ENCODE measurements at places on chromosomes 11 and 22. TPM values are rescaled to one million over a fixed set of nuclear protein-coding genes. Genes with fewer than 3 reads are reported as not detected.

The PATE4 gene
- not detected for total RNA-seq

The PYGM gene
- total RNA-seq: 0.36 TPM

The GLYAT gene
- total RNA-seq: not detected

The CRYBB2 gene
- not detected for total RNA-seq

The IPO7 gene
- 155 TPM for total RNA-seq

The GNAZ gene
- 0.72 TPM for total RNA-seq

The MS4A3 gene
- not detected for total RNA-seq

The OR10A2 gene
- not detected for total RNA-seq

The MMP10 gene
- not detected for total RNA-seq

The TPH1 gene
- total RNA-seq: 0.29 TPM

The NLRP14 gene
- total RNA-seq: under 0.01 TPM

The TENM4 gene
- total RNA-seq: 63.3 TPM

The KRTAP5-8 gene
- total RNA-seq: 0.36 TPM

The SLC7A4 gene
- total RNA-seq: under 0.01 TPM

The XRCC6 gene
- total RNA-seq: 247 TPM

The GRAMD1B gene
- 16.8 TPM for total RNA-seq

The MRPL21 gene
- total RNA-seq: 45.7 TPM

The CECR2 gene
- not detected for total RNA-seq

The B3GAT1 gene
- not detected for total RNA-seq

The TSPAN32 gene
- total RNA-seq: 0.59 TPM

The KDM4E gene
- not detected for total RNA-seq

The PHLDA2 gene
- total RNA-seq: 3.8 TPM

The OR8A1 gene
- not detected for total RNA-seq

The SCGB1A1 gene
- total RNA-seq: not detected

The CARNS1 gene
- total RNA-seq: under 0.01 TPM

The SYCE3 gene
- not detected for total RNA-seq

The CD6 gene
- not detected for total RNA-seq
